ENCODE measurements at places on chromosomes 6 and 20. TPM values are rescaled to one million over a fixed set of nuclear protein-coding genes. Genes with fewer than 3 reads are reported as not detected.

DNA sequence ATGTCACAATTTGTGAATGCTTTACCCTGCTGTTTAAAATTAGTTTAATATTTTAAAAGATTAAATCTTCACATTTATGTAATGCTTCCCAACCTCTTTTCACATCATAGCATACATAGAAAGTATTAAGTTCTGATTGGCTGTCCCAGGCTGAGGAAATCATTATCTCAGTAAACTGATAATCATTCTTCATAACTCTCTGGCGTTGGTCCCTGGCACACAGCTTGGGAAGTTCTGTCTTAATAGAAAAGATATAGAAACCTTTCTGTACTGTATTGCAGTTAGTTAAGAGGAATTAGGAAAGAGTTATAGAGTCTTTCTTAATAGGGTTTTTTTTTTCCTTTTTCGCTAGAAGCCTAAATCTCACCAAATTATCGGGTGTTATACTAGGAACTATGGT lies 85.4 kb downstream of the CBFA2T2 start:
- DNase-seq = no peak

- no peak for DNase-seq
Measured at GRCh38 chr6:42032366-42032765, 18.0 kb upstream of the TAF8 start.

DNA sequence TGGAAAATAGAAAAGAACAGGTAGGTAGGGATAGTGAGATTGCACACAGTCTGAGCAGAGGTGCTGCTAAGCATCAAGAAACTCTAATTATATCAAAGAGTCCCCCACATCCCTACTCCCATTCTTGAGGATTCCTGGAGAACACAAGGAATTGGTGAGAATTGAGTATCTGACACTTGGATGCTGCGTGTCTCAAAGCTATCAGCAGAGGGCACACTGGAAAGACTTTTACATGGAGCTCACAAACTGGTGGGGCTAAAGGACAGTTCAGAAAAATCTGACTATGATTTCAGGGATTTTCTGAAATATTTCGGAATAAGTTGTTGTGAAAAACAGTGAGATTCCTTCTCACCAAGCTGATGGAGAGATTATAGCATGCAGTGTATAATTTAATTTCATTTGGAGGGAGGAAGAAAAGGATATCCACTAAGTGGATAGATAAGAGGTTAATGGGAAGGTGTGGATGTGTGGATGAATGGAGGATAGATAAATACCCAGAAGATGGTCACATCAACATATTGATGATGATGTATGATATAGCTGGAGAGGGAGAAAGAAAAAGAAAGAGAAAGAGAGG lies 215.4 kb upstream of the DEFB112 start:
- no peak for DNase-seq

Gene PNPLA1
- 0.27 TPM for total RNA-seq

Gene TINAG
- total RNA-seq = 25.2 TPM

Gene HSF2
- total RNA-seq = 5.4 TPM

GRCh38 chr6:120675886-120676285 lies 658.4 kb downstream of the TBC1D32 start:
- DNase-seq = no peak

Gene WFDC2
- 78.0 TPM for total RNA-seq

Gene LAMA4
- 15.9 TPM for total RNA-seq

- DNase-seq = no peak
Measured at GRCh38 chr6:25103603-25104002, 167.8 kb upstream of the RIPOR2 start.

DNA sequence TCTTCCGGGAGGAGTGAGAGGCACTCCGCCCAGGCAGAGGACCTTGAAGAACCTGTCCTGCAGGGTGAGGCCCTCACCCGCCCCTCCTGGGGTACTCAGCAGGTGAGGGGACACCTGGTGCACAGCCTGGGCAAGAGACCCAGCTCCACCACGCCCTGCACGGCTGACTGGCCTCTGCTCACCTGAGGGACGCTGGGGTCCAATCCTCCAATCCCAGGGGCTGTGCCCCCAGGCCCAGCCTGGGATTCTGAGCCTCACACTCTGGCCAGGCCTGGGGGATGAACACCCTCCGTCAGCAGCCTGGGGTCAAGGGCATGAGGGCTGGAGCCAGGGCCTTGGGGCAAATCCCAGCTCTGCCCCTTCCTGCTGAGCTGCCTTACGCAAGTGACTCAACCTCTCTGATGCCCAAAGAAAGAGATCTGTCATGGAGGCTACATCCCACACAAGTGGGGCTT lies 149.9 kb upstream of the PTPN1 start:
- peak; percentile 78 for DNase-seq

GRCh38 chr6:155520078-155520477 lies 64.4 kb upstream of the NOX3 start:
- no peak for DNase-seq

Measured in mucosa of descending colon (tissue), 3 donors.